Osteocyte (in vitro differentiated cells): ENCODE measurements at places on chromosomes 12 and 14. TPM values are rescaled to one million over a fixed set of nuclear protein-coding genes. Genes with fewer than 3 reads are reported as not detected.
A peak's percentile ranks its signal among the peaks of the same experiment; 100 is the strongest.

Gene HOXC10
- total RNA-seq, result not detected in 2 replicates

Gene ERBB3
- total RNA-seq, result 0.97 and 1.2 TPM in 2 replicates

DNA sequence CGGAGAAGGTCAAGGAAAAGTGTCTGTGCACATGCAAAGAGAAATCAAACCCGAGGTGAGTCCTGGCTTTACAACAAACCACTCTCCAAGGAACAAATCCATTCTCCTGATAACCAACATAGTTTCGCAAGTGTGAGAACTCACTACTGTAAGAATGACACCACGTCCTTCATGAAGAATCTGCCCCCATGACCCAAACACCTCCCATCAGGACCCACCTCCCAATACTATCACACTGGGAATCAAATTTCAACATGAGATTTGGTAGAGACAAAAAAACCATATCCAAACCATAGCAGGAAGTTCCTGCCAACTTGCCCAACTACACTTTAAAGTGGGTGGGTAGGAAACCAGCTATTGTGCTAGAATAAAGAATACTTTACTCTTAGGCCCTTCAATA, 2.4 kb upstream of the ERC1 start:
- H3K4me1 ChIP-seq, result peaks cover 36% of the 10 kb centered on the region
- peak overlapping the region; percentile 98 for H3K27ac ChIP-seq
- no peak for DNase-seq

DNA sequence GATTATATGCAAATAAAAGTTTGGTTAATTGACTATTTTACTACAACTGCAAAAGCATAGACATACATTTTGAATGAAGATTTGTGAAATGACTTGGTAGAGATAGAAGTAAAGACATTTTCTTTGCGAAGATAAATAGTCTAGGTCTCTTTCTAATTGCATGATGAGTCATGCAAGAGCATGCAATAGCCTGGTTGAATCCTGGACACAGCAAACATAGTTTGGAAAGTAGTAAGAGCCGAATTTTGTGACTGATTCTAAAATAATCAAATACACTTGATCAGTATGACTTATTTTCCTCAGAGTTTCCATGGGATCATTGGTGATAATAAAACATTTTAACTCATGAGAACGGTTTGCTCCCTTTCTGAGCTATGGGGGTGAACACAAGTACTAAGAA, 27.7 kb upstream of the CAND1 start:
- H3K27me3 ChIP-seq, result no peaks in the 10 kb centered on the region
- no peak overlapping the region for H3K27ac ChIP-seq
- H3K36me3 ChIP-seq, result no peaks in the 10 kb centered on the region
- no peak for DNase-seq

GRCh38 chr12:9699269-9699897, 29.9 kb downstream of the CLEC2D start:
- peaks cover 24% of the 10 kb centered on the region for H3K36me3 ChIP-seq
- H3K4me3 ChIP-seq, result no peak overlapping the region
- peaks cover 17% of the 10 kb centered on the region for H3K27me3 ChIP-seq

GRCh38 chr12:4768341-4768740, 48.1 kb downstream of the GALNT8 start:
- DNase-seq, result no peak
- H3K4me3 ChIP-seq, result no peak overlapping the region
- no peak overlapping the region for H3K27ac ChIP-seq
- peaks cover 8% of the 10 kb centered on the region for H3K27me3 ChIP-seq
- no peaks in the 10 kb centered on the region for H3K4me1 ChIP-seq

GRCh38 chr12:131194166-131194565, 240.5 kb downstream of the ADGRD1 start:
- no peaks in the 10 kb centered on the region for H3K4me1 ChIP-seq
- DNase-seq, result no peak
- H3K36me3 ChIP-seq, result no peaks in the 10 kb centered on the region
- H3K4me3 ChIP-seq, result no peak overlapping the region
- H3K27ac ChIP-seq, result no peak overlapping the region
- peaks cover 12% of the 10 kb centered on the region for H3K27me3 ChIP-seq

- no peaks in the 10 kb centered on the region for H3K27me3 ChIP-seq
- no peak overlapping the region for H3K4me3 ChIP-seq
- no peak for DNase-seq
Observed at GRCh38 chr12:6118891-6119568, 5.4 kb downstream of the VWF start.

DNA sequence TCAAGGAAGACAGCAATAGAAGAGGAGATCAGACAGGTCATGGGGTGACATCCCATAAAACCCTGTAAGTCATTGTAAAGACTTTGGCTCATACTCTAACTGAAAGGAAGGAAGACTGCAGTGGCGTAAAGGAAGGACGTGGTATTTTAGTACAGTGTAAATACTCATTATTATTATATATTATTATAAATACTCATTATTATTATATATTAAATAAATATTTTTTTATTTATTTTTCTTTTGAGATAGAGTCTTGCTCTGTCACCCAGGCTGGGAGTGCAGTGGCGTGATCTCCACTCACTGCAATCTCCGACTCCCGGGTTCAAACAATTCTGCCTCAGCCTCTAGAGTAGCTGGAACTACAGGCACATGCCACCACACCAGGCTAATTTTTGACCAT, 15.1 kb upstream of the LRP10 start:
- peaks cover 25% of the 10 kb centered on the region for H3K4me1 ChIP-seq
- H3K27me3 ChIP-seq, result no peaks in the 10 kb centered on the region
- H3K4me3 ChIP-seq, result no peak overlapping the region
- DNase-seq, result no peak
